ENCODE measurements at places on chromosomes 4 and X. TPM values are rescaled to one million over a fixed set of nuclear protein-coding genes. Genes with fewer than 3 reads are reported as not detected.

Gene EREG
- 0.59 TPM for total RNA-seq

DNA sequence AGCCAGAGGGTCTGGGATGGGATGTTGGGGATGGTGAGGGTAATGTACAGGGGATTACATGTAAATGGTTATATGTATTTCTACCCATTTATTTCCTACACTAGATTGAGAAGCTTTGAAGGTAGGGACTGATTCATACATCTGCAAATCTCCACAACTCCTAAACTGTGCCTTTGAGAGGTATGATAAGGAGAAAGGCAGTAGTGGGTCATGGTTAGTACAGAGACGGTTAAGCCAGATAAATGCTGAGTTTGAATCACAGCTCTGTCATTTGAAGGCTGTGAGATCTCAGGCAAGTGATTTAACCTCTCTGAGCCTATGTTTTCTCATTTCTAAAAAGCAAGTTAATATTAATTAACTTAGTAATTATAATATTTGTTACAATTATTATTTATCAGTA is 29.3 kb upstream of the IL21 start:
- H3K27me3 ChIP-seq, result no peaks in the 10 kb centered on the region
- H3K36me3 ChIP-seq, result no peaks in the 10 kb centered on the region
- H3K4me3 ChIP-seq, result no peak overlapping the region

DNA sequence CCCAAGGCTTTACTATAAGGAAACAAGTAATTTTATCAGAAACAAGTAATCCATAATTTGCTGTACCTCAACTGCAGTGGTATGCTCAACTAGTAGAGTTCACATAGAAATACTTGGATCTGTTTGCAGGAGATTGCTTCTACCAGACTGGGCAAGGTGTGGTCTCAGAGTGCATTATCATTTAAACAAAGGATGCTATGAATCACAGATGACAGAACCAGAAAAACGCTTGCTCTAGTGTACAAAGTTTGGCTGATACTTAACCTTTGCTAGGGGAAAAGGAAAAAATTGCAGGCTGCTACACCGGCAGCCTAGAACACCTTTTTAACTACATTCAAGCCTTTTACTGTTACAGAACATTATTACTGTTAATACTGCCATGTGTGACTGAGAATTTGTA is 97.1 kb downstream of the ENOX2 start:
- H3K27me3 ChIP-seq, result no peaks in the 10 kb centered on the region
- H3K4me1 ChIP-seq, result no peaks in the 10 kb centered on the region
- H3K4me3 ChIP-seq, result no peak overlapping the region
- no peak for DNase-seq

DNA sequence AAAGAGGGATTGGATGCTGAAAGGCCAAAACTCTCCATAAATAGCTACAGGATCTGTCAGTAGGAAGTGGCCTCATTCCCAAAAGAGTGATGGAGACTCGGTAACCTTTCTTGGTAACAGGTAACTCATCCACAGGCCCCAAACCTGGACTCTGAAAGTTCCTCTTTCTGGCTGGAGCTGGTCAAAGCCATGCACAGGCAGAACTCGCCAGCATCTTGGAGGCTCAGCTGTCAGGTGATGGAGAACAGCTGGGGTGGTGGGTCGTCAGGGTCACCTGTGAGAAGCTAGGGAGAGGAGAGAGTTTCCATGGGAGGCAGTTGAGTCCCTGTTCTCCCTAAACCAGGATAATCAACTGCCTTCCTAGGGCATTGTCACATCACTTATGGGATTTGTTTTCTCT is 354.3 kb upstream of the GATB start:
- no peaks in the 10 kb centered on the region for H3K36me3 ChIP-seq
- H3K4me1 ChIP-seq, result peaks cover 54% of the 10 kb centered on the region
- no peak for DNase-seq
- no peak overlapping the region for H3K4me3 ChIP-seq

- no peak overlapping the region for H3K27ac ChIP-seq
- DNase-seq, result no peak
- no peak overlapping the region for H3K4me3 ChIP-seq
- no peaks in the 10 kb centered on the region for H3K27me3 ChIP-seq
- H3K4me1 ChIP-seq, result no peaks in the 10 kb centered on the region
- no peaks in the 10 kb centered on the region for H3K36me3 ChIP-seq
Measured at GRCh38 chrX:2176733-2177132, 324.0 kb downstream of the DHRSX start.

Data from CD4-positive, alpha-beta T cell (primary cell).